ENCODE measurements at places on chromosomes 5 and 9.

DNA sequence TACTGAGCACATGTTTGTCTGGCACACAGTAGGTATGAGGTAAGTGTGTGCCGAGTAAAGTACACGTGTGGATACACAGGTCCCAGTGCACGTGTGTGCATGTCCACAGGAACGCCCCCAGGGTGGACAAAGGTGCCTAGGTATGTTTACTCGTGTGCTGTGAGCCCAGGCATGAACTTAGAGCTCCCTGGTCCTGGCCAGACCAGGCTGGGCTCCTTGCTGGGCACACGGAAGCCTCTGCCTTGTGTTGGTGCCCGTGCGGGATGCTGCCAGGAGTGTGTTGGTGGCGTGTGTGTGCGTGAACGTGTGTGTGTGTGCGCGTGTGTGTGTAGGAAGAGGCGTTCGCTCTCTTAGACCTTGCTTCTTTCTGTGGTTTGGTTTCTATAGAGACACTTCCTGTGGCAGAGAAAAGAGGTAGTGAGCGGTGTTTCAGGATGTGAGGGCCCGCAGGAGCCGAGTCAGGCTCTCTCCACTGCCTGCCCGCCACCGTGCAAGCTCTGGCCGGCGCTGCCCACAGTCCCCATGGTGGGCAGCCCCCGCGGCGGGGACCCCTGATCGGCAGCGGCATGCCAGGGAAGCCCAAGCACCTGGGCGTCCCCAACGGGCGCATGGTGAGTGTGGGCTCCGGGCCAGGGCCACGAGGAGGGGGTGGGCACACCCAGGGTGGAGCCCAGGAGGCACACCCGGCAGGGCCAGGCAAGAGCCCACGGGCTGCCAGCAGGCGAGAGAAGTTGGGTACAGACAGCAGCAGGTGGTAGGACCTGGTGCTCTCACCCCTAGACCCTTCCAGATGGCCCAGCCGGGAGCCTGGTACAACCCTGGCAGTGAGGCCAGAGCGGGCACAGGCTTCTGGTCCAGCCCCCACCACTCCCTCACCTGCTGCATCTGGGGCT, at the start of gene RGS14:
Gene RGS14, plus strand, starts transcription at position 466 of the 893 bp plus-strand sequence. Its CDS starts 101 bp downstream, at position 567.
- DNase-seq = peak; percentile 71

DNA sequence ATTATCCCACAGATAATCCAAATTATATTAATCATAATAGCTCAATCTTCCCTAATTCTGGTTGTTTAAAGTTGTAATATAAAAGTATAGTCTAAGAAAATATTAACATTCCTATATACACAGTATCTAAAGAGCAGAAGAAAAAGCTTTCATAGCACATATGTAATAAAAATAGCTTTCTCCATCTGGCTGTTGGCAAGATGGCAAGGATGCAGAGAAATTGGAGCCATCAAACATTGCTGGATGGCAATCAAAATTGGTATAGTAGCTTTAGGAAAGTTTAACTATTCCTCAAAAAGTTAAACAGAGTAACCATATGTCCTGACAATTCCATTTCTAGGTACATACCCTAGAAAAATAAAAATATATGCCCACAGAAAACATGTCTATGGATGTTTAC, 66.8 kb downstream of the TBCA start:
- no peak for DNase-seq

- no peak for DNase-seq
Measured at GRCh38 chr5:153775923-153776322, 262.8 kb downstream of the FAM114A2 start.

GRCh38 chr5:107431998-107432397, 238.7 kb downstream of the EFNA5 start:
- peak; percentile 60 for DNase-seq

- DNase-seq = no peak
Measured at GRCh38 chr9:61666310-61666709, 476.5 kb downstream of the SPATA31A7 start.

- DNase-seq = no peak
Measured at GRCh38 chr5:170113522-170113900, 7.8 kb downstream of the FOXI1 start.

- peak; percentile 44 for DNase-seq
Measured at GRCh38 chr5:73120222-73121118, at the start of gene TMEM171. Gene TMEM171 (plus strand): TSS chr5:73120575. CDS start chr5:73123374, 2,799 bp downstream.

DNA sequence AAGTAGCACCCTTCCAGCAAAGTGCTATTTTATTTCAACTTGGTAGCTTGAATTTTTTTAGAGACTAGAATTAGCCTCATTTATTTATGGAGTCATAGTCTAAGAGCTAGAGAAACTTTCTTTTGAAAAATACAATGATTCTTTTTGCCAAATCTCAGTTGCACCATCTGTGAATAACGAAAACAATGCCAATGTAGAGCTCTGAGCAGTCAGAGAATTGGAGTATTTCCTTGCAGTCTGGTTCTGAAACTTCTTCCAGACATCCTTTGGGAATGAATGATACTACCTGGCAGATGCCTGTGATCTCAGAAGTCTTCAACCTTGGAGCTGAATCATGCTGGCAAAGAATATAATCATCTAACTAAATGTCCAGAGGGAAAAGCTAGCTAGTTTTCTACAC, 511.5 kb upstream of the CYLC2 start:
- no peak for DNase-seq

- DNase-seq = peak; percentile 36
Measured at GRCh38 chr5:148268566-148268965, at the start of gene SPINK13. Gene SPINK13 (plus strand): TSS chr5:148268794. CDS start chr5:148270073, 1,279 bp downstream.

- DNase-seq = no peak
Measured at GRCh38 chr9:126125992-126126409, 200.6 kb upstream of the MVB12B start.

- peak; percentile 64 for DNase-seq
Measured at GRCh38 chr5:126363658-126364057, 59.6 kb upstream of the GRAMD2B start.

GRCh38 chr5:179817470-179817840, 3.2 kb upstream of the SQSTM1 start:
- DNase-seq = no peak

- DNase-seq = peak; percentile 62
Measured at GRCh38 chr5:41736641-41737040, 133.6 kb downstream of the OXCT1 start.

DNA sequence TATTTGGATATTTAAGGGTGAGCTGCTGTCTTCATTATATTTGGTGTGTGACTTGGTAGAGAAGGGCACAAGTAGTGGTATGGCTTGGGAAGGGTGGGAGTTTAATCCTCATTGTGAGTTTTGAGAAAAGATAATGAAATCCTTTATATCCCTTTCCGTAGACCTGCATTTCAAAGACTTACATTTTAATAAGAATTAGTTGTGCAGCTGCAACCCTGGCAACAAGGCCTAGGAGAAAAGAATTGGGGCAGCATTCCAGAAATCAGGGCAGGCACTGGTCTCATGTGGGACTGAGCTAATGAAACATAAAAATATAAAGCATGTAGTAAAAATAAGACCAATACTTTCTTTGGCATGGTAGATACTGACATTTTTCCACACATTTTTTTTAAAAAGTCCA, 60.5 kb downstream of the CDC42SE2 start:
- DNase-seq = peak; percentile 16

DNA sequence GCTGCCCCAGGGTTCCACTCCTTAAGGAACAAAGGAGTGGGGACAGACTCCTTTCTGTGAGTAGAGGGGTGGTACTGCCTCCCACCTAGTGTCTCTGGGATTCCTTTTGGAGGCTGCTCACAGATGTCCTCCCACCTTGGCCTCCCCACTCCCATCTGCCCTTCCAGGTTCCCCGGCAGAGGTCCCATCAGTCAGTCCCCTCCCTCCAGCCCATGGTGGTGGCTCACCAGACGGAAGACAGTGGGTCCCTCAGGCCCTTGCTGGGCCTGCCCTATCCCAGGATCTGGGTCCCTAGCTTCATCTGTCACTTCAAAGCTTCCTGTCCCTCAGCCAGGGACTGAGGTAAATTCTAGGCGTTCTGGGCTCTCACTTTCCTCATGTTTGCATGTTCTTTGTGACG, 35.6 kb upstream of the NEK6 start:
- no peak for DNase-seq

DNA sequence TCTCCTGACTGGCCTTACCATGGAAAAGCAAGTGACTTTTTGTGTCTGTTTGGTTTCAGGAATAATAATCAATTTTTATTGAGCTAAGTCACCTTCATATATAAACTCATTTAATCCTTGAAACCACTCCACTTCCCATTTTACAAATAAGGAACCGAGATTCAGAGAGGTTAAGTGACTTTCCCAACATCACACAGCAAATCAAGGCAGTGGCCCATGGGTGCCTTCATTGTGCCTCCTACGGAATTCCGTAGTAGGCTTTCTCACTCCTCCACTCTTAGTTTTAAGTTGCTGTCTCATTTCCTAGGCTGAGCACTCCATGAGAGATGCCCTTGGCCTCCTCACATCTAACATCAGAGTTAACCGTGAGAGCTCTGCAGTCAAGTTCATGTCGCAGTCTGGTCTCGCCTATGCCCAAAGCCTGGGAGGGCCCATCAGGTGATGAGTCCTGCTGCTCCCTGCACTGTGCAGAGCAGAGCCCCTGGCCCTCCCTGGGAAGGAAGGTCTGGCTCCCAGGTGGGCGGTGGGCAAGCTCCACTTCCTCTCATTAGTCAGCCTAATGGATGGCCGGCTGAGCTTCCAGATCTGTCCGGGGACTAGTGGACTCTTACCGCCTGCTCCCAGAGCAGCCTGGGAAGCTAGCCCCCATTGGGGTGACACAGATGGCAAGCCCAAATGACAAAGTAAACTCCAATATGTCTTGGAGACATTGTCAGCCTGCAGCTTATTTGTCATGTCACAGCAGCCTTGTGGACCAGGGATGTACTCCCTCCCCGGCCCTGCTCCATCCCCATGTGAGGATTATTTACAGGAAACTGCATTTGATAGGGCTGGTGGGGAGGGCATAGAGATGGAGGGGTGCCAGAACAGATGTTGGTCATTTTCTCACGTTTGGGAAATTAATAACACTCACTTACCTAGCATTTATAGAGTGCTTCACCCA, 123.4 kb downstream of the MVB12B start:
- no peak for DNase-seq

DNA sequence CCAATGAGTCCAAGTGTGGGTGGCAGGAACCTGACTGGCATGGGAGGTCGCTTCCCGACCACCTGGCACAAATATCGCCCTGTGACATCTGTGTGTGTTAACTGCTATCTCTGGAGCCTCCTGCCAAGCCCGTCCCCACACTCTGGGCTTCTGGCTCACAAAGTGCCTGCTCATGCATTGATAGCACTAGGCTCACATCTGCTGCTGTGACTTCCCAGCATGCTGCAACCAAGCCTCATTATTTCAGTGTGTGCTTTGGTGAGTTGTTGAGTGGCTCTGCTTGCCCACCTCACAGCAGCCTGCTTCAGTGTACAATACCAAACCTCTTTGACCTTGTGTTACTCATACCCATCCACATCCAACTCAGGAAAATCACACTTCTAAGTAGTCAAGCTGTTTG, 139.8 kb downstream of the APBA1 start:
- no peak for DNase-seq

GRCh38 chr9:89817151-89817950, 212.5 kb downstream of the GADD45G start:
- no peak for DNase-seq

DNA sequence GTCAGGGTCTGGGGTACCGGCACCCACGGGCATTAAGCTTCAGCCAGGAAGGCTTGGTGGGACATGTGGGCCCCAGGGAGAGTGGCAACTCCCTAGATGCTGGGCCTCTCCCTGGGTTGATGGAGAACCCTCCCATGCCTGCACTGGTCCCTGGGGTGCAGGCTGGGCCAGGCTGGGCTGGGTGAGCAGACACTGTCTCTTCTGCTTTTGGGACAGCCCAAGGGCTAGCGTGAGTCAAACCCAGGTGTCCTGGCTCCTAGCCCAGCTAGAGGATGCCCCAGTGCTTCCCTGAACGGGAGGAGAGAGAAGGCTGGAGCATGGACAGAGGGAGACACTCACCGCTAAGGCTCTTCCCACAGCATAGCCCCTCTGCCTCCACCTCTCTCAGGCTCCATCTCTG, 5.7 kb upstream of the AQP7 start:
- no peak for DNase-seq

- peak; percentile 29 for DNase-seq
Measured at GRCh38 chr9:77876091-77876490, 155.5 kb downstream of the GNAQ start.

- no peak for DNase-seq
Measured at GRCh38 chr5:60852940-60853339, 8.9 kb upstream of the ELOVL7 start.

DNA sequence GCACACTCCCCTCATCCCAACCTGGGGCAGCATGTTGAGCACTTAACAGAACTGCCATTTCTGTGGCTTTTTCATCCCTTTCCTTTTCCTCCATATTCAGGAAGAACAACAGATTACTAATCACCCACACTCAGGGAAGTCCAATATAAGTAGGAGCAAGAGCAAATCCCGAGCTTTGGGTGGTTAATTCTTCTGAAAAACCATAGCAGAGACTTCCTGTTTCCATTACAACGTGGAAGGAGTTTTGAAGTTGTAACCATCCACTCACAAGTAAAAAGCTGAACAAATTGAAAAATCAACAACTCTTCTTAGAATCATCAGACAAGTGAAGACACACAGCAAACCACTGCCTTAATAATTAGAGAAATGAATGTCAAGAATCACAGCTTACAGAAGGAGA, 8.2 kb downstream of the CTSL start:
- DNase-seq = no peak

DNA sequence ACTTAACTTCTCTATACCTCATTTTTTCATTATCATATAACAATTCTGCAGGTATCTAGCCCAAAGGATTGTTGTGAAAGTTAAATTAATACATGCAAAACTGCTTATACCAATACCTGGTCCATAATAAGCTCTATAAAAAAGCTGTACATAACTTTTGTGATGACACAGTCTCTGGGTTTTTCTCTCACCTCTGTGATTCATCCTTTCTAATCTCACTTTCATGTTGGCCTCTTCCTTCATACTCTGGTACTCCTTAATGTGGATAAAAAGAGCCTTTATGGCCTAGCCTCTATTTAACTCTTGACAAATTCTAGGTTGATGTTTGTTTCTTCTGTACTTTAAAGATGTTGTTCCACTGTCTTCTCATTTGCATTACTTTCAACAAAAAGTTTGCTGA, 162.9 kb upstream of the ACOT12 start:
- no peak for DNase-seq

- DNase-seq = peak; percentile 66
Measured at GRCh38 chr9:88530051-88530450, 4.9 kb upstream of the NXNL2 start.

- no peak for DNase-seq
Measured at GRCh38 chr9:86575137-86575536, 220.9 kb upstream of the TUT7 start.

Measured in choroid plexus epithelial cell (primary cell).